ENCODE measurements at places on chromosomes 13 and 19.
A peak's percentile ranks its signal among the peaks of the same experiment; 100 is the strongest.

GRCh38 chr19:4380254-4380727 is 20.1 kb downstream of the SH3GL1 start:
- no peak for ATAC-seq

DNA sequence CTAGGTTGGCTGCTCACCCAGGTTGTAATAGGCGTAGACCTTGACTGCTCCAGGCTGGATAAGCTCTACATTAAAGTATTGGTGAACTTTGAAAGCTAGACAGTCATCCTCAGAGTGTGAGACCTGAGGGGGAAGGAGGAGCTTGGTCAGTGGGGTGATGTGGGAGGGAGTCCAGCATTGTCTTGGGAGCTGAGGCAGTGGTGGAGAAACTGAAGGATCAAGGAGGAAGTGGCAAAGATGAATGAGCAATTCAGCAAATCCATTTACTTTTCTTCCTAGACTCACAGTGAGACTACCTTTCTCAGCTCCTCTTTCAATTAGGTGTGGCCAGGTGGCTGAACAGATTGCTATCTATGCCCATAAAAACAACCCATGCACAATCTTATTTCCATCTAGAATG is 10.2 kb upstream of the TNFSF14 start:
- ATAC-seq: no peak

DNA sequence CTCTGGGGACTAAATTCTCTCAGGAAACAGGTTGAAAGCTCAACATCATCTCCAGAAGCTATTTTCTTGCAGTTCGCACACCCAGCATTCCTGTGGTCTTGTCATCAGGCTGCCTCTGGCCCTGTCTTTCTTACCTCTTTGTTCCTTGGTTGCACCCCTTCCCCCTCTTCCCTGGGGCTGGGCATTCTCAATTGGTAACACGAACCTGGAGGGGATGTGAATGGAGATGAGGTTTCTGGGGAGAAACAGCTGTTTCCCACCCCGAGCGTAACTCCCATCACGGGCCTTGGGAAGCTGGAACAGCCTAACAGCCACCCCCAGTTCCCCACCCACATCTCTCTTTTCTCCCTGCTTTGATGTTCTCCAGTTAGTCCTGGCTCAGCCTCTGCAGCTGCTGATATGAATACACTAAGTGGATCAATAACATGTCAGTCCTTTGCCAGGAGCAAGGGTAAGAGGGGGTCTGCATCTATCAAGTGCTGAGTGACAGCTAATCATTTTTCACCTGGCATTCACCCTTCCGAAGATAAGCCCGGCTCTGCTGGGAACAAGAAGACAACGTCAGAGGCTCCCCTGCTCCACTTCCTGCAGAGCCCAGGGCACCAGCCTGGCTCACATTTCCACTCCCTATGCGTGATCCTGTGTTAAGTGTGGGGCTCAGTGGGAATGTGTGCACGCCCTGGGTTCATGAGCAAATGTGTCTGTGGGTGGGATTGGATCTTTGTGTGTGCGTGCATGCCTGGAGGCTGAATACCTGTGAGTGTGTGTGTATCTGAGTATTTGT is 74.0 kb upstream of the KCTD15 start:
- ATAC-seq: no peak

- peak; percentile 73 for ATAC-seq
Observed at GRCh38 chr13:36530050-36530789, 97.9 kb downstream of the CCNA1 start.

DNA sequence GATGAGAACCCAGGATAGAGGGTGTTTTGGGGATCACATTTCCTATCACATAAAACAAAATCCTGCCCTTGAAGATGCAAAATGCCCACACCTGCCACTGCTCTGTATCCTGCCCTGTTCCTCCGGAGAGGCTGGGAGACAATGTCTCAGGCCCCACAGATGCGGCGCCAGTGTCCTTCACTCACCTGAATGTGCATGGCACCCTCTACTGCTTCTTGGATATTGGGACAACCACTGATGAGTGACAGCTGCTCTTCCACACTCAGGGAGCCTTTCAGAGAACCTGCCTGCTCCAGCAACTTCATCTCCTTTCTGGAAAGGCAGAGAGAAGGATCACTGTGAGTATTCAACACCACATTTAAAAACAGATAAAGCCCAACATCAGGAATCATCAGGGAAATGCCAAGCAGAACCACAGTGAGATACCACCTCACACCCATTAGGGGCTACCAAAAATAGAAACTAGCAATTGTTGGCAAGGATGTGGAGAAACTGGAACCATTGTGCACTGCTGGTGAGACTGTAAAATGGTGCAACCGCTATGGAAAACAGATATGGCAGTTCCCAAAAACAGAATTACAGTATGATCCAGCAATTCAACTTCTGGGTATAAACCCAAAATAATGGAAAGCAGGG is 36.4 kb downstream of the CRYL1 start:
- ATAC-seq: no peak

DNA sequence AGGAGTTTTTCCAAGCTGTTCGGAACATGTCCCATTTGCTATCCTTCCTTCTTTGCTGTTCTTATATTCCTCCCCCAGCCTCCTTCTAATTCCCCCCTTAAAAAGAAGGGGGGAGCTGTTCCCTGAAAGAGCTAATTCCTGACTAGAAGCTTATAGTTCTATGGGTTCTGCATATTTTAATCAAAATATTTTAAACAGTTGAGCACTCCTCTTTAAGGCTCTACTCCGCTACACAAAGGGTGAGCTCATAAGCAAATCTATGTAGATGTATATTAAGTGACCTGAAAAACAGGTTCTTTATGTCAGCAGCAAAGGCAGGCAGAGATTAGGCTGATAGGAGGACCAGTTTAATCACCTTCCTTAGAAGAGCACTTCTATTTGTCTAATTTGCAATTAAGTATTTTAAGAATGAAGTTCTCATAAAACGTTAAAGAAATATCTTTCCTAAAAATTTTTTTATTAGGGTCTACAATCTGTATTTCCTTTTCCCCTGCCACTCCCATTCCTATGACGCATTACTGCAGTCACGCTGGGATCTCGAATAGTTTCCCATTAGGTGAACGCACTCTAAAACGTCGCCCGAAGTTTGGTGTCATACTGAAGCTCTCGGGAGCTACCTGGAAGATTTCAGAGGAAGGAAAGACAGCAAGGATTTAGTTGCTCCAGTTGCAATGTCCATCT is 5.2 kb downstream of the EFNB2 start:
- ATAC-seq: no peak

GRCh38 chr19:6531956-6532243 is 1.1 kb downstream of the TNFSF9 start:
- no peak for ATAC-seq

GRCh38 chr19:32373585-32374295 is 28.3 kb downstream of the ZNF507 start:
- peak; percentile 99 for ATAC-seq

DNA sequence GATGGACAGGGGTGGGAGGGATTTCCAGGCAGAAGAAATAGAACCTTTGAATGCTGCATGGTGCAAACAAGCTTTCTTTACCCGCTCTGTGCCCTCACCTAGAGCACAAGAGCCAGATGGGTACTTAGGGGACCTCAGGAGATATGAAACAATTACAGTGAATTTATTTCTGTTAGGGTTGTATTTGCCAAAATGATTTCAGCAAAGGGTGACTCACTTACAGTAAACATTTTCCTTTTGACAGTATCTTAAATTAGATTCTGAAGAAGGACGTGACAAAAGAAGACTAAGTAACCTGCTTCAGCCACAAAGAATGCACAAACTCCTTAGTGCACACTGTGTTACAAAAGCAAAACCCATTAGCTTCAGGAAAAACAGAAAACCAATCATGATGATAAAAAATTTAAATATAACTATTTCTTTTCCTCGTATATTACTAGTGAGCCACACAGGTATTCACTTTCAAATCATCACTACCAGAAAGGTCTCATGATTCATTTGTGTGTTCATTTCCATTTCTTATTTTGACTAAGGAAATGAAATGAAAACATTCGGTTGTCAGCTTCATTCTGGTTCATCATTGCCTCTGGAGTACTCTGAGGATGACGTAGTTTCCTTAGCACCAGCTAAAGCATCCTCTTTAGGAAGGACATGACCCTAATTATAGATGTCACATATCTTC is 158.8 kb downstream of the NHLRC3 start:
- ATAC-seq: no peak

DNA sequence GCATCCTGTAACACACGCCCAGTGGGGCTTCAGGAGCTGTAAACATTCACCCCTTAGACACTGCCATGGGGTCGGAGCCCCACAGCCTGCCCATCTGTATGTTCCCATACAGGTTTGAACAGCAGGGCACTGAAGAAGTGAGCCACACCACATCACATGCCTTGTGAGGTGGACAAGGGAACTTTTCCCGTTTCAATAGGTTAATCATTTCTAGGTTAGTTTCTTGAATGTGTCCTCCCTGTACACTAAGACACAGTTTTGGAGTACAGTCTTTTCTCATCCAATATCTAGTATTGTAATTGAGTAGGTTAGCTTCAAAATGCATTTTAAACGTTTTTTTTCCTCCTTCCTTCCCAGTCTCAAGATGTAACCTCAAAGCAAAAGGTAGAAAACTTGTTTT is 700.2 kb upstream of the PCDH20 start:
- ATAC-seq: no peak

DNA sequence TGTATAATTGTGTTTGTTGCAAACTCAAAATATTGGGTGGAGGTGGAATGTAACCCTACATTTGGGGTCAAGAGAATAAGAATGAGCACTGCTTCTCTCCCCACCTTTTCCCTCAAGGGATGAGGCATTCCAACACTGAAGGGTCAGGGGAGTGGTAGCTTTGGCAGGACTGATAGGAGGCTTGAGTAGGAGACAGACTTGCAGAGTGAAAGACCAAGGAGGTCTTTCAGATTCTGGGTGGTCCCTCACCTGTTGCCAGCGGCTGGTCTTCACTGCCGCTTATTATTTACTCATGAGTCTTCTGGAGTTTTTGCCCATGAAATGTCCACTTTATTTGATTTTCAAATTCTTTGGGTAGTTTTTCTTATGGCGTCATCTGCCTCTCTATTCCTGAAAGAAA is 118.8 kb downstream of the LMO7 start:
- ATAC-seq: no peak

DNA sequence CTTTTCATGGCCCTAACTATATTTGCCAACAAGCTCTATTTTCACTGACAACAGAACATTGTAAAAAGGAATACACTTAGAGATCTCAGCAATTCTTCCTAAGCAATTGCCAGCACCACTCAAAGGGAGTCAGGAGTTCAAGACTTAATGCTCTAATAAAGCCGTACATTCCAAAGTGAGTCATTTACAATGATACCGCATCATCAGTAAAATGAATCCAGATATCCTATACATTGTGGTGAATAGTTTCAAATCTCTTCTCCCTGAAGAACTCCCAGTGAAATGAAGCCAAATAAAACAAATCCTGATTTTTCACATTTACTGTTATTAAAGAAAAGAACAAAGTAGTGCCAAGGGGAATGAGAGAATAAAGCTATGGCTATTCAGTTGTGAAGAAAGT is 2898.7 kb upstream of the PCDH20 start:
- peak; percentile 83 for ATAC-seq

- ATAC-seq: no peak
Observed at GRCh38 chr19:30634996-30635975, 263.1 kb downstream of the ZNF536 start.

DNA sequence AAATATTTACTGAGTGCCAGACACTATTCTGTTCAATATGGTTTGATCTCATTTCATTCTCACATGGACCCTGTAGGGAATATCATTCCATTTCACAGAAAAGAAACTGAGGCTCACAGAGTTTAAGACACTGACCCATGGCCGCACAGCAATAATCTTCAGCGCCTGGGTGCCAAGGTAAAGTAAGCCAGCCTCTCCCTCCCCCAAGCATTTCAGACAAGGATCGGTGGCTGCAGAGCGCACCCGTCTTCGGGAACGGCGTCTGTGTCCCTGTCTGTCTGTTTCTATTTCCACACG is 4.3 kb upstream of the PDE4A start:
- ATAC-seq: no peak

DNA sequence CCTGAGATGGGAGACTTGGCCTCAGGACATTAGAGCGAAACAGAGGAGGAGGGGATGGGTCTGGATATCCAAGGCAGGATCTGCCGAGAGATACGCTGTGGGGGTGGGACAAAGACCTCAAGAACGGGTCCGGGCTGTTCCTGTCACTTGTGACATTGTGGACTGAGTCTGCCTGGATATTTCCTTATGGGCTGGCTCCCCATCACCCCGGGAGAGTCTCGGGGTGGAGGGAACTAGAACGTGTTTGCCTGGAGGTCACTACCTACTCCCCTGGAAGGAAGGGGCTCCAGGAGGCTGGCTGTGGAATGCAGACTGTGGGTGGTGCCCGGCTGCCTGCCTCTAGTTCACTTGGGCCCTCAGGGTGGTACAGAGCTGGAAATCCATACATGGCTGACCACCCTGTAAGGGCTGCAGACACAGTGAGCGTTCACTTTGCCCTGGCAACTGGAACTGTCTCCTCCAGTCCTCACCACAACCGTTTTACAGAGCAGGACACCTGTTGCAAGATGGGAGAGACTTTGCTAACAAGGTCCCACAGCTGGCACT is 26.4 kb downstream of the DNM2 start:
- no peak for ATAC-seq

GRCh38 chr13:58165617-58166016 is 534.1 kb downstream of the PCDH17 start:
- ATAC-seq: no peak

GRCh38 chr19:18846862-18847548 is 15.2 kb downstream of the UPF1 start:
- peak; percentile 91 for ATAC-seq

- ATAC-seq: peak; percentile 94
Observed at GRCh38 chr19:29528350-29528945, 2.7 kb downstream of the VSTM2B start.

DNA sequence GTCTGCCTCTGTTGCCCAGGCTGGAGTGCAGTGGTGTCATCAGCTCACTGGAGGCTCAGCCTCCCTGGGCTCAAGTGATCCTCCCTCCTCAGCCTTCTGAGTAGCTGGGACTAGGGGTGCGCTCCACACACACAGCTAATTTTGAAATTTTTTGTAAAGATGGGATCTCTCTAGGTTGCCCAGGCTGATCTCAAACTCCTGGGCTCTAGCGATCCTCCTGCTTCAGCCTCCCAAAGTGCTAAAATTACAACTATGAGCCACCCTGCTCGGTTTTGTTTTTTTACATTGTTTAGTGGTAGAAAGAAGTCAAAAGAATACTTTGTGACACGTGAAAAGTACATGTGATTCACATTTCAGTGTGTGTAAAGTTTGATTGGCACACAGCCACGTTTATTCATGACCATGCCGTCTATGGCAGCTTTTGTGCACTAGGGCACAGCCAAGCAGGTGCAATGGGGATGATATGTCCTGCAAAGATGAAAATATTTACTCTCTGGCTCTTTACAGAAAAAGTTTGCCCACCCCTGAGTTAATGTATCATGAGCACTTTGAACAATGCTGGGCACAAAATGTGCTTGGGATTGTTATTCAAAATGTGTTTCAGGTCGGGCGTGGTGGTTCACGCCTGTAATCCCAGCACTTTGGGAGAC is 16.2 kb upstream of the NFIC start:
- ATAC-seq: no peak

DNA sequence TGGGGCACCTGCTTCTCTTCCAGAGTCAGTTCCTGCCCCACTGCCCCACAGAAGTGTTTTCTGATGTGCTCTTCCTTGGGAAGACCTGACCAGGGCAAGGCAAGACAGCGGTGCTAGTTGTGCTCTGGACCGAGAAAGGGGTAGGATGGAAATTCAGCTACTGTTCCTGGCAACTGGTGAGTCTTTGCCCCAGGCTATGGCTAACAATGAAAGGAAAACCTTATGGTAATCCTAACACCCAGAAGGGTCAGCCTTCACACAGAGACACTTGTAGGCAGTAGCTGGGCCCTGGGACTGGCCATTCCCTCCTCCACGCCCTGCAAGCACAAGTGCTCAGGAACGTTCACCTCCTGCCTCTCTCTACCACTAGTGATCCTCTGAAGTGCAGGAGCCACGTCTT is 9.6 kb upstream of the CYSLTR2 start:
- no peak for ATAC-seq
